ENCODE measurements at places on chromosomes 3 and 15.

DNA sequence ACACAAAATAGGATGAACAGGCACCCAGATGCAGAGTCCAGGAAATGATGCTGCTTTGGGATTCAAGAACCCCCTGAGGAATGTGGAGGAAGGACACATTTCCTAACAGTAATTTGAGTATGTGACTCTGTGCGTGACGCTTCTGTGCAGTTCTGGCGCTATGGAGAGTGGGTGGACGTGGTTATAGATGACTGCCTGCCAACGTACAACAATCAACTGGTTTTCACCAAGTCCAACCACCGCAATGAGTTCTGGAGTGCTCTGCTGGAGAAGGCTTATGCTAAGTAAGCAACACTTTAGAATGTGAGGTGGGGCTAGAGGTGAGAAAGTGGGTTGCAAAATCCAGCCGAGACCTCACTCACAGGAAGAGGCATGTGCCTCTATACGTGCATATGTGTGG is 28.3 kb downstream of the CAPN3 start:
- DNase-seq, result no peak

GRCh38 chr15:65612616-65612946 is 1.6 kb upstream of the INTS14 start:
- DNase-seq, result no peak

DNA sequence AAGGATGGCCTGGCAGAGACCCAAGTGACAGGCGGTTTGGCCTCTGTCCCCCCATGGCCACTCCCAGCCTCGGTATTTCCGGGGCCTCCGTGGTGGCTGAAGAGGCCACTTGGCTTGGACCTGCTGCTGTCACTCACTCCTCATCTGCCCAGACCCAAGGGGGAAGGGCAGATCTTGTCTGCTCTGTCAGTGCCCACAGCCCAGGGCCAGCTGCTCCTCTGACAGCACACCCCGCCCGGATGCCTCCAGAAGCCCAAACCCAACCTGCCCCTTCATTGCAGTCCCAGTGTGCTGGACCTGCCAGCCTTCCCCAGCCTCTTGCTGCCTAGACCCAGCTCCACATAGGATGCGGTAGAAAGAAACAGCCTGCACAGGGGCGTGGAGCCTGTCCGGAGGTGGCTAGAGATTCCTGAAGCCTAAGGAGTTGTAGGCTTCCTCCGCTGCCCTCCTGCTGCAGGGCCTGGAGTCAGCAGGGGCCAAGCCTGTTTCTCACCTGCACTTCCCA is 52.0 kb downstream of the MAGEF1 start:
- no peak for DNase-seq

- no peak for DNase-seq
These were observed 9.3 kb upstream of the NR2E3 start for GRCh38 chr15:71800835-71801745.

DNA sequence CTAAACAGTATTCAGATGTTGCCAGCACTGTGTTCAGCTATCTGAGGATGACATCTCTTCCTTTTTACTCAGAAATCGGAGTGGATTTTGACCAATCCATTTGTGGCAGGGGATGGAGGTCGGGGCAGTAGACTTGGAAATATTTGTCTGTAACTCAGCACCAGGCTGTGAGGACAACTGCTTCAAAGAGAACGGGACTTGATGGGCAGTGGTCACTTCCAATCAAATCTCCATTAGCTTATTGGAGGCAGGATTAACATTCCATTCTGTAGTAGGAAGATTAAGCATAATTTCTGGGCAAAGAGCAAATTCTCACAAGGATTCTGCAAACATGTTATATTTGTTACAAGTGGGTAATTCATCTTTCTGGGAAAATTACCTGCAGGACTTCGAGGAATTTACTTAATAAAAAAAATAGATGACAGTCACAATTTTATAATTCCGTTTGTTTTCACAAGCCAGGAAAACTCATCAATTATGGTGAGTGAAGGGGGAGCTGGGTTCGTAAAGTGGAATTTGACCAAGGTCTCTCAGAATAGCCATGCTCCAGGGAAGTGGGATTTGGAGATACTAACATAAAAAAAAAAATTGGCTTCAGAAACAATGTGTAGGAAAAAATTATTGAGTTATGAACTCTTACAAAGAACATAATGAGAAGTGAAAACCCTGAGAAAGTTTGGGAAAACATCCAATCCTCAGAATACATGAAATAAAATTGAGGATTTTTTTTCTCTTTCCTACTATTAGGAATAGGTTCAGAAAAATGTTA is 18.1 kb downstream of the CRABP1 start:
- DNase-seq, result no peak

GRCh38 chr15:51082246-51082645 is 12.5 kb downstream of the TNFAIP8L3 start:
- DNase-seq, result no peak

GRCh38 chr3:6079011-6079410 is 781.9 kb upstream of the GRM7 start:
- DNase-seq, result no peak

GRCh38 chr15:56683908-56684307 is 49.4 kb downstream of the ZNF280D start:
- DNase-seq, result no peak

GRCh38 chr3:142434503-142434902 is 13.3 kb downstream of the XRN1 start:
- no peak for DNase-seq

- DNase-seq, result no peak
These were observed 19.2 kb downstream of the GYG1 start for GRCh38 chr3:149010504-149010951.

GRCh38 chr3:48194446-48195071 is 6.3 kb upstream of the CDC25A start:
- no peak for DNase-seq

DNA sequence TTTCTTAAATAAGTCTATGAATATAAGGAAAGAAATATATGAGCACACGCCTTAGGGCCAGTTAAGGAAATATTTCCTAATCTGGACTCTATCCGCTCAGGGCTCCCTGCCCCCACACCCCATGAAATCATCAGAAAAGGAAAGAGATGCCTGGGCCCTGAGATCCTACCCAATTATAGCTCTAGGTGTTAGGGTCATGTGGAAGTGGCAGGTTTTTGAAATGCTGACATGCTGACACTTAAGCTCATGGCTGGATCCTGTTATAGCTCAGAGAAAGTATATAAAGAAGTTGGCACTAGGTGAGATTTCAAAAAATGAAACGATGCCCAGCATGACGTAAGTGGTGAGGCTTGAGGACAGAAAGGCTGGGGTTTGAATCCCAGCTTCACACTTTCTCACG is 43.5 kb upstream of the AKAP13 start:
- DNase-seq, result no peak

Data from stimulated activated CD8-positive, alpha-beta memory T cell treated with anti-CD3 and anti-CD28 coated beads, Interleukin-4, amount 100 ng/mL, for 4 hours (primary cell).